ENCODE measurements at places on chromosomes 1 and 21.

GRCh38 chr21:45060675-45061311, 13.6 kb upstream of the ADARB1 start:
- DNase-seq = no peak

DNA sequence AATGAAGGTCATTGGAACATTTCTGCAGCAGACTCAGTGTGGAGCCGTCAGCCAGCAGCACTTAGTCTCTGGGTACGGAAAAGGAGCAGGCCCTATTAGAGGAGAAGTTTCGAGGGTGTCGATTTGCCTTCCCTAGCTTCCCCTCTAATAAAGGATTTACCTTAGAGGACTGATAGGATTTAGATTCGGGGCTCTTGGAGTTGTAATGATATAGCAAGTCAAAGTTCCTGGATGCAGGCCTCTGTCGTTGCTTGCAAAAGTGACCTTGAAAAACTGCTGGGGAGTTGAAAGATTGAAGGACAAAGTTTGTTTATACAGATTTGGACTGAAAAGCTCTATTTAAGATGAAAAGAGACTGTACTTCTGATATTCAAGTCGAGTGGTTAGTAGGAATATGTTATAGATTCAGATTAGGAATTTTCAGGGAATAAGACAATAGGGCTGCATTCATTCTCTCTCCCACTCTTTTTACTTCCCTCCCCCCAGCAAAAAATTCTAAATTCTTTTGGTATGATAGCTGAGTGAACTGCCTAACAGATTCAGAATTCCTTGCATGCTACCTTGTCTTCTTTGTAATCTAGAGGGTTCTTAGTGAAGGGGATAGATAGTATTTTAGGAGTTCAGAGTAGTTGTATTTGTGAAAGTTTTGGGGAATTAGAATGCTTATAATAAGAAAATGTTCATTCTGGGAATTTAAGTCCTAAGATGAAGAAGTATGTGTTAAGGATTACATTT, 19.2 kb downstream of the NFYC start:
- no peak for DNase-seq

DNA sequence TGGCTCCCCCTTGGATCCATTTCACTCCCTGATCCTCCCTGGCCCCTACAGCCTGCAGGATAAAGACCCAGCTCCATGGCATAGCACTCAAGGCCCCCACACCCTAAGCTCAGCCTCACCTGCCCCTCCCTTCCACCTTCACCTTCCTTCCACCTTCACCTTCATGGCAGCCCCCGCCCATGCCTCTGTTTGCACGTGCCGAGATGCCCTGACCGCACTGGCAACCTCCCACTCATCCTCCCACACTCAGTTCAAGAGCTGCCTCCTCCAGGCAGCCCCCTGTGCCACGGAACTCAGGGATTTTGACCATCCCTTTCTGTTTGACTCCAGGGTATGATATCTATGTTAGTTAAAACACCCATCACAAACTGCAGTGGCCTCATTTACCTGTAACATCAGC, 109.8 kb downstream of the RAVER2 start:
- no peak for DNase-seq

DNA sequence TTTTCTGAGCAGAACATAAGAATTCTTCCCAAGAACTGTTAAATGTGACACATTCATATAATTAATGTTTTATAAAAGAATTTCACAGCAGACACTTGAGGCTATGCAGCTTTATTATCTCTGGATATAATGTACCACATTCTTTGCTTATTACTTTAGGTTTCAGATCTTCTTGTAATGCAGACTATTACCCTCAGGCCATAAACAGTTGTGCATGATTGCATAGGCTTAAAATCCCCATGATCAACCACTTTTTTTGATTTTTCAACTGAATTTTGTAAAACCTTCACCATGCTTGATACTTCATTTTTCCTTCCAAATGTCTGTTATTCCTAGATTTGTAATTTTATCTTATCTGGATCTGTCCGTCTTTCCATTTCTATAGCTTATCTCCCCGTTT, 1355.7 kb downstream of the BRINP3 start:
- DNase-seq = no peak

DNA sequence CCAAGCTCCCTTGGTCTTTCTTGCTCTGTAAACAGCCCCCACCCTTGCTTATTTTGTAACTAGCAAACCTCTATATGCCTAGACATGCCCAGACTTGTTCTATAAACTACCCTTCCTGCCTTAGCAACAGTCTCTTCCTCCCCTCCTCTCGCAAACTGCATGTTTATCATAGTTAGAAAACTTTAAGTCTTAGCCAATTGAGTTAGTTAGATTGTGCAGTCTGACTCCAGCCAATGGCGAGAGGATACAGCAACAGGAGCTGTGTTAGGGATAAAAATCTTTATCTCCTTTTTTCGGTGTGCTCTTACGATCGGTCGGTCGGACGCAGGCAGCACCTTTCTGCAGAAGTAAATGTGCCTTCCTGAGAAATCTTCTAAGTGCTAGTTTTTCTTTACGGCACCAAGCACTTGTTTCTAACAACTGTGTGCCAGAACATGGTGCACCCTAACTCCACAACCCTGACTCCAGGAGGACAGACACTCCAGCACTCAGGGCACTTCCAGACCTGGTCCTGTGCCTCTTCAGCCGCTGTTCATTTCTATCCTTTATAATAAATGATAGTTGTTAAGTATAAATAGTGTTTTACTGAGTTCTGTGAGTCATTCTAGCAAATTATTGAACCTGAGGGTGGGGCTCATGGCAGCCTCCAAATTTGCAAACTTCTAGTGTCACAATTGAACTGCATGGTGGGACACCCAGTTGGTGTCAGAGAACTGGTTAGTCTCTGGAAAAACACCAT, 25.7 kb upstream of the GNG4 start:
- no peak for DNase-seq

- peak; percentile 17 for DNase-seq
These were observed 298.6 kb downstream of the PTPRC start for GRCh38 chr1:198937231-198938031.

- DNase-seq = no peak
These were observed 556.7 kb upstream of the TMPRSS15 start for GRCh38 chr21:18960306-18960705.

DNA sequence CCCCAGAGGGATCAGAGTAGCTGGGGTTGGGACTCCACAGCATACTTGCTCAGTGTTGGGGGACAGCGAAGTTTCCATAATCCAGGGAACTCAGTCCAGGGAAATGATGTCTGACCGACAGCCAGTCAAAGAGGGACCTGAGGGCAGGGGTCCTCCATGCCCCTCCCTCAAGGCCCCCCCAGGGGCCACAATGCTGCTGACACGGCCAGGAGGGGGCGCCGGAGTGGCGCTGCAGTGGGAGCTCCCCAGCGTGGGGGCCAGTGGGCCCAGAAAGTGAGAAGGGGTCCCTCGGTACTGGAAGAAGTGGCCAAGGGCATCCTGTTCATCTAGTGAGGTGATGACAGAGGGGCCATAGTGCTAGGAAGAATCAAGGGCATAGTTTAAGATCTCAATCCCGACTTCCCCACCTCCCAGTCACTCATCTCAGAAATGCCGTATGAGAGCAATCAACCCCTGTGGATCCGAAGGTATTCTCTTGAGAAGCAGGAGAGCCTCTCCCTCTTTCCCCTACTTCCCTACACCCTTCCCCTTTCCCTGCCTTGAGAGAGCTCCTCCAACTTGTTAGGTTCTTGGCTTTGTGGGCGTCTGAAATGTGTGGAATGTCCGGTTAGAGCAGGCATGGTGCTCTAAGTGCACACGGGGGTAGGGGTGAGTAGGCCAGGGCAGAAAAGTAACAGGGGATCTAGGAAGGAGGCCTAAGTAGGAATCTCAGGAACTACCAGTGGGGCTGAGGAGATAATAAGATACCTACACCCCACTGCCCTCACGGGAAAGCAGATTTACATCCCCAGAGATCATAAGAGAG, 4.1 kb downstream of the NUDT17 start:
- no peak for DNase-seq

DNA sequence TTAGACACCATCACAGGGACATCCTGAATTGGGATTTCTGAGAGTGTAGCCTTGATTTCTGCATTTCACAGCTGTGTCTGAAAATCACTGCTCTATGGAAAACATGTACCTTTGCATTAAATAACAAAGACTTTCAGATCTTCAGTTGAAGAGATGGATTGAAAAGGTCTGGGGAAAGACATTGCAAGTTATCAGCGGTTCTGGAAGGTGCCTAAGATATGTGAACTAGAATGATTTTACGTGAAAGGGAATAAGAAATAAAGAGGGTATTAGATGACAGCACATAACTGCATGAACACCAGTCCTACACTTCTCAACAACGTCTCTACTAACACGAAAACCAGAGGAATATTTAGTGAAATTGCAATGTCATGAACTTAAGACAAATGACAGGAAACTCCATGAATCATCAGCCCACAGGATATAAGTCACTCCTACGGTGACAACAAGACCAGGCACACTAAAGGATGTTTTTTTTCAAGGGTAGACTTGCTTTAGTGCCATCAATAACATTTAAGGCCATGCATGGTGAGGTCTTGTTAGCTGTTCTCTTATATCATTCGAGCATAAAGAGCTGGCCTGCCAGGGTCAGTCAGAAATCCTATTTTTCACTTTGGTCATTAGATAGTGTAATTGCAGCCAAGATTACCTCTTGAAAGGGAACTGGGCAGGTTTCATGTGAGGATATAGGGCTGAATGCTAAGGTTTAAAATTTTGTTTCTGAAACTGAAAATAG, 283.1 kb downstream of the GRIK1 start:
- no peak for DNase-seq

GRCh38 chr1:227317011-227317451, 1.3 kb downstream of the CDC42BPA start:
- DNase-seq = no peak

- no peak for DNase-seq
These were observed 177.8 kb upstream of the KLHDC7A start for GRCh38 chr1:18302788-18303413.

GRCh38 chr1:67532452-67533216, 102.4 kb upstream of the SERBP1 start:
- DNase-seq = no peak

- DNase-seq = no peak
These were observed 43.7 kb downstream of the ADAMTS1 start for GRCh38 chr21:26801498-26801897.

GRCh38 chr1:180000575-180000974, 46.0 kb downstream of the CEP350 start:
- no peak for DNase-seq

DNA sequence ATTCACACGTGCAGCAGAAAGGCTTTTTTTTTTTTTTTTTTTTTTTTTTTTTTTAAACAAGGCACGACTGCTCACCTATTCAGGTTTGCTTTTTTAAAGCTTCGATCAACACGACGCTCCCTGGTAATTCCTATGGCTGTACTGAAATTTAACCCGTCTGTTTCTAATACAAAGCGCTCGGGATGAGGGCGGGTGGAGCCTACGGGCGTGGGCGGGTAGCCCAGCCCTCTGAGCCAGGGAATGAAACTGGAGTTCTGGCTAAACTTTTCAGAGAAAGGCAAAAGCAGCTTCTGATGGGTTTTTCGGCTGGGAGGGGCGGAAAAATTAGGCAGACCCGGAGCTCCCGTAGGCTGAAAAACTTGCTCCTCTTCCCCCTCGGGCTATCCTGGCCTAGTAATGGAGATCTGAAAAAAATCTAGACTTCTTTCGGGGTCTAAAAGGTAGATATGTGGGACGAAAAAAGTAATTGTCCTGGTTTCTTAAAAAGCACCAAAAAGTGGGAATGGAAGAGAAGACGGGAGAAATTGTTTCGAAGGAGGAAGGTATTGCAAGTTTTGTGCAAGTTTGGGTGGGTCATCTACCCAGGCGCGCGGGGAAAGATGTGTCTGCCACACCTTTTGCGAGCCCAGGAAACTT, 7.4 kb downstream of the NR5A2 start:
- no peak for DNase-seq

DNA sequence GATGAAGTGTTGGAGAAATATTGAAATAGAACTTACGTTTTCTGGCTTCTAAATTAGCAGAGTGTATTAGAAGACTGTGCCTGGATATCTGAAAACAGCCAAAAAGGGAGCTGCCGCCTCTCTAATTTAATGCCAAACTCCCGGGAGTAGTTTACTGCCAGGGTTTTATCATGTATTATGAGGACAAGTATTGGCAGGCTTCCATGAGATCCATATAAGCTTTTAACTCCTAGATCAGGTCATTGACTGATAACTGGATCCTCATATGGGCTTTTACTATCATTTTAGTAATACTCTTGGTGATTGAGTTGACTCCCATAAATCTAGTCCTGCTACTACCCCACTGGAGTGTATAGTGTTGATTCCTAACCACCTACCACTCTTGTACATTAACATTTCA, 178.4 kb upstream of the CXADR start:
- no peak for DNase-seq

DNA sequence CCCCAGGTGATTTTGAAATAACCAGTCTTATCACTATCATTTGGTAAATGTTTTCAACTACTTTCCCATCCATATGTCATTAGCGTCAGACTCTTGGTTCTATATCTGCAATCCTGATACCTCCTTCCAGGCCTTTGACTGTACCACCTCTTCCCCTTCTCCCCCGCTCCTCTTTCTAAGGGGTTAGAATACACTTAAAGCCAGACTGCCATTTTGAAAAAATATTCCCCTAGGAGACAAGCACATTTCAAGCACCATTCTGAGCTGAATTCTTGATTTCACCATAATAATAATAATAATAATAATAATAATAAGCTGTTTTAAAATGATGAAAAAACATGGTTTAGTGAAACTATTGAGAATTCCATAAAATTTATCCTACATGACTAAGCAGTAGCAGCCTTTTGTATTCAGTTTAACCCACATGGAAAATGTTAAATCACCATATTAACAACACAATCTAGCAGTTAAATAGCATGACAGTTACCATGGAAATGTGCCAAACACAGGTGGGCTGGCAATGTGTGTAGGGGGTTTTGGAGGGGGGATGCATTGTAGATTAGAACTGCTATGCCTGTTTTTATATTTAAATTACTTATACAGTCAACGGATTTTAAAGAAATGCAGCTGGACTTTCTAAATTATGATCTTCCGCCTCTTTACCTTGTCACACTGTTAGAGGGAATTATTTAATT, 480.2 kb upstream of the DEPDC1 start:
- no peak for DNase-seq

- no peak for DNase-seq
These were observed 32.0 kb downstream of the TTC39A start for GRCh38 chr1:51298322-51298705.

GRCh38 chr1:237863234-237863633, 27.5 kb downstream of the ZP4 start:
- DNase-seq = no peak

- DNase-seq = no peak
These were observed 15.7 kb upstream of the A3GALT2 start for GRCh38 chr1:33336580-33336979.

- DNase-seq = no peak
These were observed 22.4 kb downstream of the ZZZ3 start for GRCh38 chr1:77659879-77660593.
